ENCODE measurements at places on chromosomes 1 and 21. TPM values are rescaled to one million over a fixed set of nuclear protein-coding genes. Genes with fewer than 3 reads are reported as not detected.

FCGR3A gene
- total RNA-seq = not detected

- H3K4me1 ChIP-seq = no peaks in the 10 kb centered on the region
- H3K36me3 ChIP-seq = no peaks in the 10 kb centered on the region
- no peak overlapping the region for H3K27ac ChIP-seq
Observed at GRCh38 chr1:81414488-81415015, 386.2 kb upstream of the ADGRL2 start.

- peaks cover 28% of the 10 kb centered on the region for H3K27me3 ChIP-seq
- no peak for DNase-seq
- no peaks in the 10 kb centered on the region for H3K36me3 ChIP-seq
- H3K4me1 ChIP-seq = no peaks in the 10 kb centered on the region
Observed at GRCh38 chr21:25637851-25638659, 1.0 kb upstream of the JAM2 start.

- H3K27ac ChIP-seq = no peak overlapping the region
- no peak for DNase-seq
- 0 out of 2 replicates have a peak, but pooled peaks cover 3% of the 10 kb centered on the region for H3K4me1 ChIP-seq
- H3K36me3 ChIP-seq = no peaks in the 10 kb centered on the region
- H3K4me3 ChIP-seq = no peak overlapping the region
- H3K27me3 ChIP-seq = no peaks in the 10 kb centered on the region
Observed at GRCh38 chr1:54835970-54836369, 34.8 kb upstream of the TTC22 start.

DNA sequence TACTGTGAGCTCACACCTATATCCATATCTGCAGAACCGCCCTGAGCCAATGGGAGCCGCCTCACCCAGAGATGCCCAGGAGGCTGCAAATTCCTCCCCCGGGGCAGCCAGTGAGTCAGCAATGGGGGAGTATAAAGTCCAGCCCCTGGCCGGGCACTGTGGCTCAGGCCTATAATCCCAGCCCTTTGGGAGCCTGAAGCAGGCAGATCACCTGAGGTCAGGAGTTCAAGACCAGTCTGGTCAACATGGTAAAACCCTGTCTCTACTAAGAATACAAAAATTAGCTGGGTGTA, 5.0 kb upstream of the CLCNKB start:
- no peaks in the 10 kb centered on the region for H3K4me1 ChIP-seq
- H3K4me3 ChIP-seq = no peak overlapping the region
- peak; percentile 18 for DNase-seq
- no peaks in the 10 kb centered on the region for H3K36me3 ChIP-seq
- no peak overlapping the region for H3K27ac ChIP-seq

DNA sequence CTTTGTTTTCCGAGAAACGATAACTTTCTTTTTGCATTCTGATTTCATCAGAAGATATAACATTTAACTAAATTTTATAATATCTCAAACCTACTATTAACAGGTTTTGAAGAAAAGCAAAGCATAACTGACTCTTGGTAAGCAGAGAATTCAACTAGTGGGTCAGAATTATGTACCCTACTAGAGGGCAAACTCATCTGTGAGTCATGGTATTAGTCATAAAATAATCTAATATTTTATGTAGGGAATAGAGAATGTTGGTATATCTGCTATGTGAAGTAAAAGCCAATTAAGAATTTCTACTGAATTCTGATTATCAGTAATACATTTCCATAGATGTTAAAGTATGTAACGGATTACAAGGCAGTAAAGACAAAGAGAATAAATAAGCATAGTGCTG, 56.8 kb downstream of the USP1 start:
- H3K4me1 ChIP-seq = peaks cover 14% of the 10 kb centered on the region
- no peaks in the 10 kb centered on the region for H3K27me3 ChIP-seq
- DNase-seq = peak; percentile 73
- no peak overlapping the region for H3K4me3 ChIP-seq
- H3K27ac ChIP-seq = no peak overlapping the region

GRCh38 chr1:171206204-171206977, 21.3 kb downstream of the FMO2 start:
- H3K4me1 ChIP-seq = no peaks in the 10 kb centered on the region
- no peak overlapping the region for H3K4me3 ChIP-seq
- peaks cover 83% of the 10 kb centered on the region for H3K27me3 ChIP-seq
- no peak for DNase-seq

DNA sequence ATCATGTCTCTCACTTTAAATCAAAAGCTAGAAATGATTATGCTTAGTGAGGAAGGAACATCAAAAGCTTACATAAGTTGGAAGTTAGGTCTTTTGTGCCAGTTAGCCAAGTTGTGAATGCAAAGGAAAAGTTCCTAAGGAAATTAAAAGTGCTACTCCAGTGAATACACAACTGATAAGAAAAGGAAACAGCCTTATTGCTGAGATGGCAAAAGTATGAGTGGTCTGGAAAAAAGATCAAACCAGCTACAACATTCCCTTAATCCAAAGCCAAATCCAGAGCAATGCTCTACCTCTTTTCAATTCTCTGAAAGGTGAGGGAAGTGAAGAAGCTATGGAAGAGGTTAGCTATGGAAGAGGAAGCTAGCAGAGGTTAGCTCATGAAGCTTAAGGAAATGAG, 378.7 kb downstream of the KCNT2 start:
- H3K4me1 ChIP-seq = no peaks in the 10 kb centered on the region
- DNase-seq = no peak
- no peak overlapping the region for H3K4me3 ChIP-seq
- H3K27me3 ChIP-seq = no peaks in the 10 kb centered on the region
- H3K27ac ChIP-seq = no peak overlapping the region

DNA sequence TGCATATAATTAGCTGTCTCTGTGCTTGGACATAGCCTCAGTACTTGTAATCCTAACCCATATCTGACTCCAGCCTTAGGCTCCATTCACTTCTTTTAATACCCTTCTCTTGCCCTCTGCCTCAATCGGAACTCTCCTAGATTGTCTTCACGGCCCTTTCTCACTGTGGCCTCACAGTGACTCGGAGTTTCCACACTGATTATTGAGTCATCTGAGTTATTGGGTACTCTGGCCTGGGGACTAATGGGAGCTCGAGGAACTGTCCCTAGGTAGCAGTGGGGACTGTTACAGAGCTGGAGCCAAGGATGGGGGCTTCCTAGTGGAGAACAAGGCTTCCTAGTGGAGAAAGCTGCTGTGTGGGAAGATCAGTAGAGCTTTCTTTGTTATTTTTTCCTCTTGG, 17.0 kb downstream of the TRAF5 start:
- no peaks in the 10 kb centered on the region for H3K4me1 ChIP-seq
- H3K4me3 ChIP-seq = no peak overlapping the region
- peak; percentile 46 for DNase-seq
- H3K27me3 ChIP-seq = no peaks in the 10 kb centered on the region
- no peak overlapping the region for H3K27ac ChIP-seq

Data from PC-3 (cell line).